ENCODE measurements at places on chromosomes 3 and 15.

GRCh38 chr3:171497468-171497867 lies 37.3 kb upstream of the TNIK start:
- no peak for DNase-seq

GRCh38 chr15:88221836-88222235 lies 34.7 kb downstream of the NTRK3 start:
- DNase-seq = no peak

- no peak for DNase-seq
Measured at GRCh38 chr3:89245612-89246011, 138.2 kb downstream of the EPHA3 start.

GRCh38 chr3:151384741-151385174 lies at the start of gene P2RY12:
Gene P2RY12, minus strand, starts transcription at chr3:151384753. Its CDS starts 45,908 bp downstream, at chr3:151338845.
- DNase-seq = no peak

GRCh38 chr15:89332446-89332845 lies 2.2 kb downstream of the POLG start:
- DNase-seq = no peak

- no peak for DNase-seq
Measured at GRCh38 chr3:123150449-123151215, 51.1 kb upstream of the SEC22A start.

GRCh38 chr3:194023501-194024280 lies 112.3 kb upstream of the HES1 start:
- DNase-seq = no peak

- no peak for DNase-seq
Measured at GRCh38 chr3:105174017-105174615, 192.6 kb upstream of the ALCAM start.

- no peak for DNase-seq
Measured at GRCh38 chr3:10093678-10094077, 14.4 kb downstream of the FANCD2OS start.

- DNase-seq = no peak
Measured at GRCh38 chr3:4724051-4724629, 231.0 kb downstream of the ITPR1 start.

DNA sequence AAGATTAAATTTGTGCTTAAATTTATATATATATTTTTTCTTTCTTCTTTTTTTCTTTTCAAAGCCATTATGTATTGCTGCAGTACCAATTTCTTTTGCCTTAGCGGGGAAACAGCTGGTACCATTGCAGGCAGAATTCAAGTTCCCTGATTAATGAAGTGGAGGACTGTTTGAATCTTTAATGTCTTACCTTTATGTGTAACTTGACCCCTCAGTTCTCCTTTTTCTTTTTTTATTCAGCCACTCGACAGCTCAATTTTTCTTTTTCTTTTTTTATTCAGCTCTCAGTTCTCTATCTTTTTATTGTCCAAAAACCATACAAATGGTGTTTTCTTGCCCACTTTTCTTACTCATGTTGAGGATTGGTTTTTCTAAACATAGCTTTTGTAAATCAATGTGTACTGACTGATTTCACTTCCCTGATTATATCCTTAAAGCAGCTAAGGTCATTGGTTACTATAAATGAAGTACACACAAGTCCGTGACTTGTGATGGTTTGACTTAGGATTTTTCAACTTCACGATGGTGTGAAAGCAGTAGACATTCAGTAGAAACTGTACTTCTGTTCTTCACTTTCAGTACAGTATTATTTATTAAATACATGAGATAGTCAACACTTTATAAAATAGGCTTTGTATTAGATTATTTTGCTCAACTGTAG lies 22.8 kb downstream of the ATP2C1 start:
- no peak for DNase-seq

- no peak for DNase-seq
Measured at GRCh38 chr3:172914854-172915253, 164.3 kb downstream of the ECT2 start.

GRCh38 chr3:184031187-184031792 lies at the start of gene HTR3D:
Gene HTR3D, plus strand, starts transcription at chr3:184031742. Its CDS starts 0 bp downstream, at chr3:184031742.
- no peak for DNase-seq

- DNase-seq = no peak
Measured at GRCh38 chr15:35305946-35306345, 220.9 kb upstream of the NANOGP8 start.

GRCh38 chr3:184459355-184459754 lies 79.5 kb downstream of the CHRD start:
- no peak for DNase-seq

DNA sequence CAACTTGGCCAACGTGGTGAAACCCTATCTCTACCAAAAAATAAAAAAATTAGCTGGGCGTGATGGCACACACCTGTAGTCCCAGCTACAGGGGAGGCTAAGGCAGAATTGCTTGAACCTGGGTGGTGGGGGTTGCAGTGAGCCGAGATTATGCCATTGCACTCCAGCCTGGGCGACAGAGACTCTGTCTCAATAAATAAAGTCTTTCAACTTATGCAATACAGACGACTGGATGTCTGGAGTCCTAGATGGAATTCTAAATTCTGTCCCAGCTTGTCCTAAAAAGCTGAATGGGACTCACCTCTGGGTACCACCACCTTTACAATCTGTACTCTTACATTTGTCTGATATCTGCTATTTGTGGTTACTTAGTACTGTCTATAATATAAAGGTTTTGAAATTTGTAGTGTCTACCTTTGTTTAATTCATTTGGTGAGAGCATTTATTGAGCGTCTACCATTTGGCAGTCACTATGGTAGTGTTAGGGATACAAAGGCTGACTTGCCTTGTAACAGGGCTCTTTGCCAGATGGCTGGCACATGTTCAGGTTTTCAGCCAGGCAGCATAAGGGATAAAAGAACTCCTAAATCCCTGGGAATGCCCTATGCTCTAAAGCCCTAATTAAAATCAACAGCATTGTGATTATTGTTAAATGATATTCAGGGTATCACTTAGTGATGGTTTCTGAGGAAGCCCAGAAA lies 7.2 kb upstream of the ZNF609 start:
- DNase-seq = no peak

DNA sequence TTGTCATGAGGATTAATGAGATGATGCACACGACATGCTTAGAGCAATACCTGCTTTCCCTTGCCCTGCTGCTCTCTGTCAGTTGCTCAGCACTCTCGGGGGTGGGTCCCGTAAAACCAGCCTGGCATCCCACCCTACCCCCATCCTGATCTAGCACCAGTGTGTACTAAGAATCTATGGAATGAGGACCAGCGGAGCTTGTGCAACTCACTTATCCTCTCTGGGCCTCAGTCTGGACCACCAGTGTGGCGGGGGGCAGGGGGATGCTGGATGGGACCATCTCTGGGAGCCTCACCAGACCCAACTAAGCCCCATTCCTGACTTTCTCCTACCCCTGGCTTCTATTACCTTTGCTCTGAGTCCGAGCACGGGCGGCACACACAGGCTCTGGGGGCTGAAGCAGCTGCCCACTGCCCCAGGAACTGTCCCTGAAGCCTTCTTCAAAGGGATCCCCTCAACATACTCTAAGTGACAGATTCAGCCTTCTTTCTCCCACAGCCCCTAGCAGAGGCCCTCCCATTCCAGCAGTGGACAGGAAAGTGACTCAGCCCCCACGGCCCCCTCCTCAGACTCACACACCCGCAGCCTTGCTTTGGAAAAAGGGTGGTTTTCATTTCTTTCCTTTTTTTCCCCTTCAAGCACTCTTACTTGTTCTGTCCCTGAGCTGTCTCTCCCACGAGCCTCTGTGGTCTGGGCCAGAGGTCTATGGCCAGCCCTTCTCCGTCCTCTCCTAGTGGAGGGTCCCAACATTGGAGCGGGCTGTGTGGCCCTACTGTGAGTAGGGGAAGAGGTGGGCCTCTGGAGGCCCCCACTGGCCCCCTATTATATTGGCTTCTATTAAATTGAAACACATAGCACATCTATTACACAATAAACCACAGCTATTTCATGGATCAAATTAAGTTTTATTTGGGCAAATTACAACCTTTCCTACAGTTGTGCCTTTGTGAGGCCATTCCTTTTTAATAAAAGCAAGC lies 100.3 kb downstream of the SMAD6 start:
- DNase-seq = no peak

DNA sequence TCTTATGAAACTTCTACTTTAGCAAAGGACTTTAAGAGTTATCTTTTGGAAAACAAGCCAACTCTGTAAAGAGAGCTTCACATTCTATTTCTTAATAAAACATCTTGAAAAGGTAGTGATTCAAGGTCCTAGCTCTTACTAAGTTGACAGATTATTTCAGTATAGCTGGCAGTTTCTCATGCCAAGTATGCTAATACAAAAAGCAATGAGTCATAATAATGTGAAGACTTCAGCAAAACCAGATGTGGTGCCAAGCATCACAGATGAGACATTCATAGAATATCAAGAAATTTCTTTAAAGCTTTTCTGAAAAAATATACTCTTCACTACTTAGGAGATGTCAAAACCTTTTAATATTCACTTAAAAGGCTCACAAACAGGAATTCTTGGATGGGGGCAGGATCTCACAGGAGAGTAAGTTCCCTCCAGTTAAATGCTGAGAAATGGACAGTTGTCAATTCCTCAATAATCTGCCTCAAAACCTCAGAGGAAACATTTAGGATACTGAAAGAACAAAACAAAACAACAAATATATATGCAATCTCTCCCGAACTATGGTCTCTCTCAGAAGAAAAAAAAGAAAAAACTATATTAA lies 45.6 kb downstream of the DCBLD2 start:
- no peak for DNase-seq

DNA sequence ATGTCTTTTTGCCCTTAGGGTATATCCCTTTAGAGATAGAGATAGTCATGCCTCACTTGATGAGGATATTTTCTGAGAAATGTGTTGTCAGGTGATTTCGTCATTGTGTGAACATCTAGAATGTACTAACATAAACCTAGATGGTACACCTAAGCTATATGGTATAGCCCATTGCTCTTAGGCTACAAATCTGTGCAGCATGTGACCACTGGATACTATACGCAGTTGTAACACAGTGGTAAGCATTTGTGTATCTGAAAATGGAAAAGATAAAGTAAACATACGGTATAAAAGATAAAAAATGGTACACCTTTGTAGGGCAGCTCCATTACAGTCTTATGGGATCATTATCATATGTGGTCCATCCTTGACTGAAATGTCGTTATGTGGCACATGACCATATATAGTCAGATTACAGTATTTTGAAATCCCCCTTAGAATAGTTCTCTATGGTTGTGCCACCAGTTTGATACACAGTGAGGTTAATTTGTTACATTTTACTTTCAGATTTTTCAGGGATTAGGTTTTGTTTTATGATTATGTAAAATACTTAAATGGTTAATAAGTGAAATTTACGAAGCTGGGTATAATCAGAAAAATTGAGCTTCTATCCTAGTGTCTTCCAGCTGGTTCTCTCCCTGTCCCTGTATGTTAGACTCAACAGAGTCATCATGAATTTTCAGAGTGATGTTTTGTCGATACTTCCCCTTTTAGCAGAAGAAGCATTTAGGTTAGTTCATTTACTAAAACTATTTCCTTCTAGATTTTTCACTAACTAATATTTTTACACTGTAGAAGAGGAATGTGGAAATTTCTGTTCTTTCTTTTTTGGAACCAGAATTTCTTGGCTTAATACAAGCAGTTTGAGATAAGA lies 12.8 kb downstream of the SETD5 start:
- DNase-seq = no peak

DNA sequence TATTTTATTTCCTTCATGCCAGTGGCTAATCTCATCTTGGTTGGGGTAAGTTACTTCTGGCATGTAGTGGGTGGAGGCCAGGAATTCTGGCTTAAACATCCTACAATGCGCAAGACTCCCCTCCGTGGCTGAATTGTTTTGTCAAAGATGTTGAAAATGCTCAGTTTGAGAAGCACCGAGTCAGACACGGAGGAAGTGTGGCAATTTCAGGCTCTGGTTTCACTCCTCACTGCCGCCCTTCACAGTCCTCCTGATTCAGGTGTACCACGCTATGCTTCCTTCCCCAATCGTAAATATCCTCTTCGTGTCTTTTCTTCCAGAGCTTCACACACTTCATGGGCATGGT lies 150.7 kb downstream of the OPA1 start:
- DNase-seq = no peak

DNA sequence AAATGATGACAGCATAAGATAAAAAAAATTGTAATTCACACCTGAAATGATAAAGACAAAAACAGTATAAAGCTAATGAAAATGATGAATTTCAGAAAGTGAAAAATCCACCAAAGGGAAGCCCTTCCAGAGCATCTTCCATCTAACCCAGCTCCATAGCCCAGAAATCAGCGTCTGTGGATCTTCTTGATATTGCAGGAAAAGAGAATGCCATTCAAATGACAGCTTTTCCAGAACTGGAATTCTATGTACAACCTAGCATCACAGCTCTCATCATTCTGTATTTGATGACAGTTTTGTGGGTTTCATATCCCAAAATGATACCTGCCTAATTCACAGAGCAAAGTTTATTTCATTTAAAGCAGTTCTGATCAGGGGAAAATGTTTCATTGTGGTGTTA lies 267.3 kb downstream of the FHIT start:
- DNase-seq = no peak

DNA sequence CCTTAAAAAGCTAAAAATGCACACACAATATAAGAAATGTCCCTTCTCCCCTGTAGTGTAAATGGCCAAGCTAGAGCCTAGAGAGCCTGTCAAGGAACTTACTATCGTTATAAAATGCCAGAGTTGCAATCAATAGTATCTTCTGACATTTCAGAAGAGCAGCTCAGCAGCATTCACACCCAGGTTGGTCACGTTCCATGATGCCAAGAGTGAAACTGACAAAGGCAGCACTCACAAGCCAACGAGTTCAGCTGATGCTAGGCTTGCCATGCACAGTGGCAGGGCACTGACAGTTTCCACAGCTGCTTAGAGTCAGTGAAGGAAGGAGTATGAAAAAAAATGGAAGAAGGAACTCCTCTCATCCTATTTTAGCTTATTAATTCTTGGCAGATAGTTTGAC lies 331.4 kb upstream of the CCDC54 start:
- DNase-seq = no peak

DNA sequence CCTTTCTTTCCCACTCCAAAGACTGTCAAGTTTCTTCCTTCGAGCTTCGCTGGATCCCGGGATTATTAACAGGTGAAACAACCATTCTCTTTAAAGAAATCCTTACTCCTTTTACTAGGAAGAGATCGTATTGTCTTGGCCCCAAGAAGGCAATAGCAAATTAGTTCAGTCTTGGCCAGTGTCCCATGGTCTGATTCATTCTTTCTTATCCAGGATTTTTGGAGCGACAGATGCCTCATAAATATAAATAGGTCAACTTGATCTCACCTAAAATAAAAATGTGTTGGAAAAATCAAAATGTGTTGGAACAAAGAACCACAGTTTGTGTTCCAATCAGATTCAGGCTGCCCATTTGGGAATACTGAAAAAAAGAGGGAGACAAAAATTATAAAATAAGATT lies 140.1 kb upstream of the TMEM108 start:
- no peak for DNase-seq

GRCh38 chr3:70811880-70812279 lies 499.4 kb upstream of the MDFIC2 start:
- no peak for DNase-seq

DNA sequence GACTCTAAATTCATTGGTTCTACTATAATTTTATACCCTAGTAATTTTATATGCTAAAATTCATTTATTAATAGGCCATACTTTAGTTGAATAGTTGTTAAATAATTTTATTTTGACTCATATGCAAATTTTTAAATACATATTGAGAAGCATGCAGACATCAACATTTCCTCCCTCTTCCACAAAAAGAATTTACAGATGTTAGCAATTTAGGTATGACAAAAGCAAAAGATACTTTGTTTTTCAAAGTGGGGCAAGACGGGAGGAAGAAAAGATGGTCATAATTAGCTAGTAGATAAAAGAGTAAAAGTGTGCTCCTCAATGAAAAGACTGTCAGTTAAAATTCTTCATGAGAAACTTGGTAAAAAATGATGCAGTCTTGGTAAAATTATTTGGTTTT lies 148.9 kb upstream of the TSPAN3 start:
- DNase-seq = no peak

GRCh38 chr3:32120471-32120870 lies 14.1 kb downstream of the GPD1L start:
- no peak for DNase-seq
